ENCODE measurements at places on chromosomes 2 and 18. TPM values are rescaled to one million over a fixed set of nuclear protein-coding genes. Genes with fewer than 3 reads are reported as not detected.

Gene MFSD2B
- polyA plus RNA-seq, result 2.8 TPM

Gene SALL3
- not detected for polyA plus RNA-seq

Gene COL6A3
- 253 TPM for polyA plus RNA-seq

Gene CYB5A
- 32.3 TPM for polyA plus RNA-seq

DNA sequence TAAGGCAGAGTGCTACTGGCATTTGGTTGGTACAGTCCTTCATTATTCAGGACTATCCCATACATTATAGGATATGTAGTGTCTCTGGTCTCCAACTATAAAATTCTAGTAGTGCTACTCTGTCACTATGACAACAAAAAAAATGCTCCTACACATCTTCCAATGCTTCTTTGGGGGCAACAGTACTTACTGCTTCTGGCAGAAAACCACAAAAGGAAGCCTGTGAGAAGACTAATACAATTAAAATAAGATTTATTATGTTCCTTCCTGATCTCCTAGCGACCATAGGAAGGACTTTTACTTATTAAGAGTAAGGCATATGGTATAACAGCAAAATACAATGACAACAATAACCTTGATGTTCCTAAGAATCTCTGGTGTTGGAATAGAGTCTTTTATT lies 48.4 kb upstream of the CPO start:
- no peak for DNase-seq

Data from muscle of back (tissue), 13 donors.